ENCODE measurements at places on chromosomes 1 and 21. TPM values are rescaled to one million over a fixed set of nuclear protein-coding genes. Genes with fewer than 3 reads are reported as not detected.

The CFAP107 gene
- total RNA-seq: 0.89 TPM

The TXNDC12 gene
- 33.0 TPM for total RNA-seq

The MIXL1 gene
- total RNA-seq: 0.57 TPM

The SLAMF1 gene
- 0.23 TPM for total RNA-seq

The ZNF692 gene
- 29.4 TPM for total RNA-seq

The LCE3E gene
- total RNA-seq: not detected

The ERICH3 gene
- 2.1 TPM for total RNA-seq

The CYP4A22 gene
- total RNA-seq: not detected

The S100A7 gene
- total RNA-seq: not detected

The S100A3 gene
- 1.0 TPM for total RNA-seq

DNA sequence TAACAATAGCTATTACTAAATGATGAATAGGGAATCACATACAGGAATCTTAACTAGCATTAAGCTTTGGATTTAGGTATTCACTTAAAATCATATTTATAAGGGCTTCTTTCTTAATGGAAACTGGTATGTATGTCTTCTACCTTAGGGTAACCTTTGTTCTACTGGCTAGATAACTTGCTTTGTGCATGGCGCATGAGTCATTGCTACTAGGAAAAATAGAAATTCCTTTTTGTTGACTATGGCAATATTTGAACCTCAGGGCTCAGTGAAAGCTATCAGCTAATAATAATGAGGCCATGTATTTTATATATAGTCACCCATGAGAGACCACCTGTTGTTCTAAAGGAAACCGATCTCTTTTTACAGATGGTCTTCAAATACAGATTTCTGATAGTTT is 72.5 kb downstream of the RPS6KC1 start:
- no peak for DNase-seq

- DNase-seq: no peak
Measured at GRCh38 chr1:90580176-90580575, 136.9 kb downstream of the BARHL2 start.

- no peak for DNase-seq
Measured at GRCh38 chr1:184637664-184638240, 116.9 kb downstream of the EDEM3 start.

DNA sequence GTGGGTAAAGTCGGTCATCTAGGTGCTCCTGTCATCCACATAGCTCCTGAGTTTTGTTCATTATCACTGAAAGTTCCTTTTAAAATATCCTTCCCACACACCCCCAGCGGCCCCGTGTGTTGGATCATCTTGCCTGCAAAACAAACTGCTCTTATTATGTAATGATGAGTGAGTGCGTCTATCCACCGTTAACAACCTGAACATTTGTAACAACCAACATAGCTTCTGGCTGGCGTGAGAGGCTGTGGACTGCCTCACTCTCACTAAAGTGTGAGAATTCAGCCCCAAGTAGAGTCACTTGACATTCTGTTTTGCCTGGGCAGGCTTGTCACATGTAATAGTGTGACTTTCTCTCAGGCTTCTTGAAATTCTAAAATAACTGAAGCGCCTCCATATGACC is 14.5 kb upstream of the KCNA2 start:
- no peak for DNase-seq

- no peak for DNase-seq
Measured at GRCh38 chr21:22575165-22575584, 1577.0 kb downstream of the NCAM2 start.

- DNase-seq: no peak
Measured at GRCh38 chr1:43129426-43129825, 42.7 kb downstream of the EBNA1BP2 start.

GRCh38 chr1:7810395-7810794 is 26.3 kb downstream of the PER3 start:
- DNase-seq: no peak

- DNase-seq: no peak
Measured at GRCh38 chr1:234920136-234920842, 208.3 kb downstream of the TOMM20 start.

DNA sequence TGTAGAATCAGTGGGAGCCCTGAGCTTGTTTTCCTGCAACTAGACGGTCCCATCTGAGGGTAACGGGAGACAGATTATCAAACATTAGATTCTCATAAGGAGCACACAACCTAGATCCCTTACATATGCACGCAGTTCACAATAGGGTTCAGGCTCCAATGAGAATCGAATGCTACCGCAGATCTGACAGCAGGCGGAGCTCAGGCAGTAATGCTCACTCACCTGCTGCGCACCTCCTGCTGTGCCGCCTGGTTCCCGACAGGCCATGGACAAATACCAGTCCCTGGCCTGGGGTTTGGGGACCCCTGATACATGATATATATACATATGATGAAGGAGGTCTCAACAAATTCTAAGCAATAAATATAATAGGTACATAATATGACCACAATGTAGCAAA is 19.7 kb upstream of the SMIM12 start:
- DNase-seq: no peak

- no peak for DNase-seq
Measured at GRCh38 chr1:109626682-109627408, 7.2 kb downstream of the AMPD2 start.

DNA sequence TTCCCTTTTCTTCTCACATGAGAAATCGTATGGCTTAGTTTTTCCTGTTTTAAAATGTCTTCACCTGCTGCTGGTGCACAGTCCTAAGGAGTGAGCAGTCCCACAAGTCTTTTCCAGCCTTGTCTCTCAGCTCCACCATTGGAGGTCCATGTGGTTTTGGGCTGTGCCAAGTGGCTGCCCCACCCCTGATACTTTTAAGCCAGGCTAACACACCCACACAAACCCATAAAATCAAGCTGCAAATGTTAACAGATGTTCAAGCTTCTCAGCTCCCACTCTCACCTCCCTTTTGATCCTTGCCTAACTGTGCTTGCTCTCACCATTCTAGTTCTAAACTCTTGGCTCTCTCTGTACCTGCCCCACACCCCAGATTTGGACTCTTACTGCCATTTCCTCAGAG is 74.5 kb upstream of the COL24A1 start:
- DNase-seq: no peak

DNA sequence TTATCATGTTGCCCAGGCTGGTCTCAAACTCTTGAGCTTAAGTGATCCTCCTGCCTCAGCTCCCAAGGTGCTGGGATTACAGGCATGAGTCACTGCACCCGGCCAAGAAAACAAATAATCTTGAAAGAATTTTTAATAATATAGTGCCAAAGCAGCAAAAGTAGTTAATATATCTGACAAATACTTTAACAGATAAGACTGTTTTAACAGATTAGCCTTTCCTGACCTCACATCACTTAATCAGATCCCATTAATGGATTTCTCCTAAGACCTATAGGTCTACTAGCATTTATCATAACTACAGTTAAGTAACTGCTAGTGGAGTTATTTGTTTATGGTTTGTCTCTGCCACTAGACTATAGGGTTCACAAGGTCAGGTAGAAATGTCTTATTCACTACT is 61.1 kb upstream of the HP1BP3 start:
- no peak for DNase-seq

DNA sequence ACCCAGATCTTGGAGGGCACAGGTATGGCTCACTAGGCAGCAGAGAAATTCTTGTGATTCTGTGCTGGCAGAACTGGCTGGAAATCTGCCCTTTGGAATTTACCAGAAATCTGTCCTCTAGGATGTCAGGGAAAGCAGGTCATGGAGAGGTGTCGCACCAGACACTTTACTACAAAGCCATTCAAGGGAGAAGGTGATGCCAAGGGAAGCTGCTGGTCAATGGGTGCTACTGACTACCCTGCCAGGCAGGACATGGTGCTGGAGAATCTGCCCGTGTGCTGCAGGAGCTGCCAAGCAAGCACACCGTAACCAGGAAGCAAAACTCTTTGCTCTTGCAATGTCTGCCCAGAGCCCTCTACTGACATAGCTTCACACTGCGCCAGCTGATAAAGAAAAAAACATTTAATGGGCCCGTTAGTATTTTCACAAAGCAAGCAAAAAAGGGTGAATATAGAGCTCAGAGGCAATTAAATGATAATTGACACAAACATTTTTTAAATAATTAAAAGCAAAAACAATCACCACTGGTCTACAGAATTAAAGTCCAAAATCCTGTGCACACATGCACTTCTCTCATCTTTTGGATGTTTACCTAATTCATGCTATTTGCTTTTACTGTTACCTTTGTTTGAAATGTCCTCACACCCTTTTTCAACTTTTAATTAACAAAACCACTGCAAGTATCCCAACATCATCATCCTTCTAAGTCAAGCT is 7.2 kb upstream of the FBXO28 start:
- DNase-seq: no peak

GRCh38 chr1:84682047-84682446 is 8.2 kb downstream of the SSX2IP start:
- no peak for DNase-seq

- no peak for DNase-seq
Measured at GRCh38 chr1:236516929-236517704, 6.7 kb upstream of the LGALS8 start.

DNA sequence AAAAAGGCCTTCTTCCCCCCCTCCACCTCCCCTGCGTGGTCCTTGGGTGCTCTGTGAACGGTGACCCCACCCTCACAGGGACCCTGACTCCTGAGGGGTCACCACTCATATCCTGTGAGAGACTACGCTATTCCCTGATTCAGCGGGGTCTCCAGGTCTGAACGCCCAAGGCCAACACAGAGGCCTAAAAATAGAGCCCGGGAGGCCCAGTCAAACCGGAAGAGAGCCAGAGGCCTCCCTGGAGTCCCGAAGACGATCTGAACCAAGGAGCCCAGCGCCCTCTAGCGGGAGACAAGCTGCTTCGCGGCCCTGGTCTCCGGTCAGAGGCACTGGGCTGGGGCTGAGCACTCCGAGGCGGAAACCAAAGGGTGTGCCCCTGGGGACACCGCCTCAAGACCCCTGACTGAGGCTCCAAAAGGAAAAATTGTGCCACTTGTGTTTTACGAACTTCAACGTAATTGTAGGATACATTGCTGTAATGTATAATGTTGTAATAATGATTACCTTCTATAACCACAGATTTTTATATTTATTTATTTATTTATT is 42.4 kb upstream of the PSEN2 start:
- peak; percentile 95 for DNase-seq

- no peak for DNase-seq
Measured at GRCh38 chr1:1136547-1137230, 20.8 kb upstream of the C1orf159 start.

Data from ovary (tissue), 10 donors.